ENCODE measurements at places on chromosomes 16 and 17. TPM values are rescaled to one million over a fixed set of nuclear protein-coding genes. Genes with fewer than 3 reads are reported as not detected.

OR1E1 gene
- polyA plus RNA-seq, result not detected

DNA sequence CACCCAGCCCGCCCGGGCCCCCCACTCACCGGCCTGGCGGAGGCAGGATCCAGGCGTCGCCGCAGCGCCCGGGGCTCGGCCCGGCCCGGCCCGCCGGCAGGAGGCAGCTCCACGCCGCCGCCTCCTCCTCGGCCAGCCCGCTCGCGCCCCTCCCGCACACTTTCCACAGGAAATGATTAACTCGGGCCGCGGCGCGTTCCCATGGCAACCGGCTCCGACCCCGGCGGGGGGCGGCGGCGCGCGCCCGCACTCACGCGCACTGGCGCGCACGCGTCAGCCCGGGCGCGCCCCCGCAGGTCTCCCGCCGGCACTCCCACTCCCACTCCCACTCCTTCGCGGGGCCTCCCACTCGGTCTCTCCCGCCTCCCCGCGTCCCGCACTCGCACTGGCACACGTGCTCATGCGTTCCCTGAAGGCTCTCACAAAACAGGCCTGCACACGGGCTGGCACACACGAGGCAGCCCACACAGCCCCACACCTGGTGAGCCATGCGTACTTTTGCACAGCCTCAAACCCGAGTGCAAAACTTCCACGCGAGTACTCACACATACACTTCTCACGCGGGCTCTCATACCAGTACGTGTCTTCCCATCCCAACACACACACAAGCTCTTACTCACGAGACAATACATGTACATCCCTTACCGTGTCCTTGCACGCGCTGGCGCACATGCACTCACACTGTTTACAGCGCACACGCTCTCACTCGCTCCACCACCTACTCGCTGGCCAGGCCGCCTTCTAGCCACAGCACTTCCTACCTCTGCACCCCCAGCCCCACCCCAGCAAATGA, at the start of gene KIFC3:
TSS of gene KIFC3 (minus strand) at position 151 of the 793 bp plus-strand sequence. CDS start 4,248 bp downstream, outside the sequence.
- peak; percentile 95 for DNase-seq

KRT25 gene
- polyA plus RNA-seq, result not detected

- DNase-seq, result no peak
These were observed 118.1 kb downstream of the FTO start for GRCh38 chr16:53821957-53822625.

ARL5C gene
- not detected for polyA plus RNA-seq

ABCA9 gene
- polyA plus RNA-seq, result 0.45 TPM
